ENCODE measurements at places on chromosomes 5 and 9.

DNA sequence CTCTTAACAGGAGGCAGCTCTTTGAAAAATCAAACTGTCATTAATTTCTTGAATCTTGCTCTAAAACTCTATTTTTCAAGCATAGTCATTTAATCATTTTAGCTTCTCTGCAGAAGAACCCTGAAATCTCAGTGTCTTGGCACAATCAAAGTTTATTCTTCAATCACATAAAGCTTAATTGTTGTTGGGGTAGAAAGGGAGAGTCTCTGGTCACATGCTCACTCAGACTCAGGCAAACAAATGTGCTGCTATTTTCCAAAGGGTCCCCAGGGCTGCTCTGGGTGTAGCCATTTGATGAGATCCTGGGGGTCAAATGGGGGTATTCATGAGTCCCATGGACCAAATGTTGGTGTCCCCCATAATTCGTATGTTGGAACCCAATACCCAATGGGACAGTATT lies 114.8 kb downstream of the MSX2 start:
- DNase-seq = no peak

DNA sequence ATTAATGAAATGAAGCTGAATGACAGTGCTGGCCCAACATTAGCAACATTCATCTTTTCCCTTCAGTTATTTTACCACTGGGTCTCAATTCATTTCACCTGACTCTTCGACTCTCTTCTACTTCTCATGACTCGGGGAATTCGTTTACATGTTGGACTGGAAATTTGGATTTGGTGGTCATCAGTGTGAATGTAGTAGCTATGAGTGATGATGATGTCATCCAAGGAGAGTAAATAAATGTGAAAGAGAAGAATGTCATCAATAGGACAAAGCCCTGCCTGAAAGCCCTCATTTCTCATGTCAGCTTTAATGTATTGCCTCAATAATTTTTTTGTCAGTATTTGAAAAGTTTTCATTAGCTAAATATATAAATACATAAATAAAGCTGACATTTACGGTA lies 21.9 kb upstream of the CFAP95 start:
- DNase-seq = no peak

GRCh38 chr5:39717176-39717897 lies 292.6 kb upstream of the DAB2 start:
- DNase-seq = no peak

- DNase-seq = no peak
These were observed 5.2 kb downstream of the F2R start for GRCh38 chr5:76720988-76721569.

DNA sequence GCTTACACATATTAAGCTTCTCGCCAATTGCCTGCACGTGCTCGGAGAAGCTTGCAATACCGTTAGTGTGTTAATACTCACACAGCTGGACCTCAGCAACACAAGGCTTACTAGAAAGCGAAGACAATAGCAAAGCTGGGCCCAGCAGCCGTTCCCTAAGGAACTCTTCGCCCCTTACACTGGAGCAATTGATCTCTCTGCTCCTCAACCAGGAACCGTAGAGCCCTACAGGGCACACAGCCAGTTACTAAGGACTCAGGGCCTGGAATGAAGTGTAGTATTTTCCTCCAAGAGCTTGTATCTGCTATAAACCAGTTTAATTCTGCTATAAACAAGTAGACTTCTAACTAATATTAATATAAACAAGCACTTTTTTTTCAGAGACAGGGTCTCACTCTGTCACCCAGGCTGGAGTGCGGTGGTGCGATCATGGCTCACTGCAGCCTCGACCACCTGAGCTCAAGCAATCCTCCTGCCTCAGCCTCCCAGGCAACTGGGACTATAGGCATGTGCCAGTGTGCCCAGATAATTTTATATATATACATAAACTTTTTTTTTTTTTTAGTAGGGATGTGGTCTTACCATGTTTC lies 67.0 kb upstream of the SIMC1 start:
- DNase-seq = no peak

GRCh38 chr5:177410575-177410974 lies 1.2 kb upstream of the F12 start:
- no peak for DNase-seq

All from psoas muscle (tissue), 8 donors.